Suppressor macrophage (primary cell): ENCODE measurements at places on chromosomes 4 and X.
A peak's percentile ranks its signal among the peaks of the same experiment; 100 is the strongest.

- peak; percentile 31 for DNase-seq
Observed at GRCh38 chr4:53928825-53929224, 135.6 kb downstream of the CHIC2 start.

- DNase-seq, result no peak
Observed at GRCh38 chr4:37602454-37603069, 83.6 kb downstream of the RELL1 start.

DNA sequence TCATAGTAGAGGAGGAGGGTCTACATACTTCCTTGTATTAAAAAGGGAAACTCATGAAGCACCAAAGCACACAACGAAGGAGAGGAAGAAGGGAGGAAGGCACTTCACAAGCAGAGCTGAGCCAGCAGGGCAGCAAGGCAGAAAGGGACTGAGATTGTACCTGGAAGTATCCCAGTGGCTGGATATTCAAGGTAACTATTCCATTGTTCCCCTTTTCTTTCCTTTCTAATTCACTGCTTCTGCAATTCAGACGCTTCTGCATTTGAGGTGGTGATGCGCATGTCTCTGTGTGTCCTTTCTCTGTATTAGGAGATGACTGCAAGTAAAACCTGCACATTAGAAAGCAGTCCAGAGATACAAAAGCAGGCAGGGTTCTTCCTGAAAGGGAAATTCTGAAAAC lies 54.9 kb downstream of the UBQLN2 start:
- peak; percentile 27 for DNase-seq

GRCh38 chr4:6727943-6728250 lies 11.9 kb downstream of the BLOC1S4 start:
- DNase-seq, result no peak

GRCh38 chr4:78864405-78865024 lies 74.7 kb downstream of the PAQR3 start:
- DNase-seq, result peak; percentile 83

DNA sequence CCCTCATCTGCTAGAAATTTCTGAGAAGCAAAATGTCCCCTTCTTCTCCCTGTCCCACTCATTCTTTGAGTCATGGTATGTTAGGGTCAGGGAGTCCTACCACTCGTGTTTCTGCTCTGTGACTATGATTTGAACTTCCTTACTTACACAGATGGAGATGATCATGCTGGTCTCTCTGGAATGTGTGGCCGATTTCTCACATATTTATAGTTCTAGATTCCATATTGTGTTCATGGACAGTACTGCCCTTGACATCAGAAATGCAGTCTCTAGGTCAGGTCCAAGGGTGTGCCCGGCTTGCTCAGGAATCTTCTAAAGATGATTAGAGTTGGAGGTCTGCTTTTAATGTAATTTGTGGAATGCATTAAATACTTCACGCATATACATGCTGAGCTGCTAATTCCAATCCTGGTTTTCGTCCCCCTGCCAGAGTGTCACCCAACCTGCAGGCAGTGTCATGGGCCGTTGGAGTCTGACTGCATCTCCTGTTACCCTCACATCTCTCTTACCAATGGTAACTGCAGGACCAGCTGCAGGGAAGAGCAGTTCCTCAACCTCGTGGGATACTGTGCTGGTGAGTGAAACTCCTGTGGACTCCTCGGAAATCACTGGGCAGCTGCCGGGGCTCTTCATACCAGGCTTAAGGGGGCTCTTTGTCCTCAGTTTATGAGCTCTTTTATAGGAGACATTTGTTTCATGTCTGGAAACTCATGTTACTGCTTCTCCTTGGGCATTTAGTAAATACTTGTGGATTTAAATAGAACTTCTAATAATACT lies 214.1 kb upstream of the ANXA3 start:
- no peak for DNase-seq

DNA sequence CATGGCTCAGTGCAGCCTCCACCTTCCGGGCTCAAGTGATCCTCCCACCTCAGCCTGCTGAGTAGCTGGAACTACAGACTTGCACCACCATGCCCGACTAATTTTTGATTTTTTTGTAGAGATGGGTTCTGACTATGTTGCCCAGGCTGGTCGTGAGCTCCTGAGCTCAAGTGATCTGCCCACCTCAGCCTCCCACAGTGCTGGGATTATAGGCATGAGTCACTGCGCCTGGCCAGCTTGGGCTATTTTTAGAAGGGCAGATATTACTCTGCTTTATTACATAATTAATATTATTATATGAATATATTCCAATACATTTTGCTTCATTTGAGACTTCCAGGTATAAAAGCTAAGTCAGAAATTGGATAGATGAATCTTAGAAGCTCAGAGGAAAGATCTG lies 143.7 kb upstream of the ANK2 start:
- DNase-seq, result no peak

DNA sequence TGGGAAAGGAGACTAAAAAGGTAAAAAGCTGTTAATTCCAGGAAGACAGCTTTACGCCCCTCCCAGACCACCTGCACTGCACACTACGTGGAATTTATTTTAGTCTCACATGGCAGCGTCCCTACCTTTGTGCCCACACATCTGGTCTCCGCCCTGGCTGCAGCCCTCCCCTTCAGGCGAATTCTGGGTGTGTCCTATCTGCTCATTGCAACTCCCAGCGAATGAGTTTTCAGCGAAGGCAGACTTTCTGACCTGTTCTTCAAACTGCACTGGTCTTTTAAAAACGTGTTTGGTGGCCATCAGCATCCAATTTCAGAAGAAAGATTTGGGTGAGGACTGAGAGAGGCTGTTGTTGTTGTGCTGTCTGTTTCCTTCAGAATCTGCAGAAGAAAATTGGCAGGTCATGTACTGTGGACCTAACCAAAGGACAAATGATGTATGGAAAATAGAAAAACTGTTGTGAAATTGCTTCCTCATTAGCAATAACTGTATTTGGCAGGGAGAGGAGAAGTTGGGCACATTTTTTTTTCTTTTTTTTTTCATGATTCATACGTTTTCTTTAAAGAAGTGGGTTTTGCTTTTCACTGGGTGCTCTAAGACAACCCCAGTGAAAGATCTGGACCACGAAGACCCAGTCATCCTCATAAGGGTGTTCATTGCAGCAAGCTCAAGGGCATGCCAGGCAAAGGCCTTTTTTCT lies 4.2 kb downstream of the TLR8 start:
- no peak for DNase-seq

- DNase-seq, result no peak
Observed at GRCh38 chr4:67465032-67465762, 80.1 kb downstream of the CENPC start.

DNA sequence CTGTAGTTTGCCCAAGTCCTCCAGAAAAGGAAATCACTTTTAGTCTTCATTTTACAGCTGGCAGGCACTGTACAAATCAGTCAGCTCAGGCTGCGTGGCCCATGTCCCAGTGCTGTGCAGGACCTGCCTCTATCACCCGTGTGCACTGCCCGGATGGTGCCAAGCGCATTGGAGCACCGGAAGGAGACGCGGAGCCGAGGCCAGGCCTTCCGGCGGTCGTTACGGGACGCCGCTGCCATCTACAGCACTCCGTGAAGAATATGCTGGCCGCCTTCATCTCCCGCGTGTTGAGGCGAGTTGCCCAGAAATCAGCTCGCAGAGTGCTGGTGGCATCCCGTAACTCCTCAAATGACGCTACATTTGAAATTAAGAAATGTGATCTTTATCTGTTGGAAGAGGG lies at the start of gene PDHA2:
PDHA2 (plus strand) TSS at position 203 of the 400 bp plus-strand sequence; CDS start at position 261, 58 bp downstream.
- no peak for DNase-seq

DNA sequence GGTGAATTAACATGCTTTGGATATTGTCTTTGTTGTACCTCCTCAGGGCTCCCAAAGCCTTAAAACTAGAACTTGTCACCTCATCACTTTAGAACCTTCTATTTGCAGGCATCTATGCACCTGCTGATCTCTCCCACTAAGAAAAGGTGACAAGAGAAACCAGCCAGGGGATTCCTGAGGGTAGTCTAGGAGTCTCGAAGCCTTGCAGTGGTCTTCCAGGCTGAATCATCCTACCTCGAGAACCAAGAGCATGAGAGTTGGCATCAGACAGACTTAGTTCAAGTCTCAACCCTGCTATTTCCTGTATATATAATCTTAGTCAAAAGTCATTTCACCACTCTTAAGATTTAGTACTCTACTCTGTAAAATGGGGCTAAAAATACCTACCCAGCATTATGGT lies 29.6 kb downstream of the RTL5 start:
- DNase-seq, result no peak

DNA sequence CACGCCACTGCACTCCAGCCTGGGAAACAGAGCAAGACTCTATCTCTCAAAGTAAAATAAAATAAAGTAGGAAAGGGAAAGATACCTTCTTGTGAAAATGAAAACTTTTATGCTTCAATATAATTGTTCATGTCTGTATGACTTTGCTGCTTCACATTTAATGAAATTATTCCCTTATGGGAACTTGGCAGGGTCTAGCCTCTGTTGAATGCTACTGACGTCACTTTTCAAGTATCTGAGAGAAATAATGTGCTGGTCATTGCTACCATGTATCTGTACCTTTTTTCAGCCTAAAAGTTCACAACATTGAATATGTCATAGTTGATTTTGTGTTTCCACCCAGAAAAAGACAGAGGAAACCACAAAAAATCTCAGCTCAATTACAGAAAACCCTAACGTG lies 65.2 kb downstream of the PRDM5 start:
- DNase-seq, result no peak

- DNase-seq, result no peak
Observed at GRCh38 chr4:20603671-20604313, 96.5 kb upstream of the PACRGL start.

DNA sequence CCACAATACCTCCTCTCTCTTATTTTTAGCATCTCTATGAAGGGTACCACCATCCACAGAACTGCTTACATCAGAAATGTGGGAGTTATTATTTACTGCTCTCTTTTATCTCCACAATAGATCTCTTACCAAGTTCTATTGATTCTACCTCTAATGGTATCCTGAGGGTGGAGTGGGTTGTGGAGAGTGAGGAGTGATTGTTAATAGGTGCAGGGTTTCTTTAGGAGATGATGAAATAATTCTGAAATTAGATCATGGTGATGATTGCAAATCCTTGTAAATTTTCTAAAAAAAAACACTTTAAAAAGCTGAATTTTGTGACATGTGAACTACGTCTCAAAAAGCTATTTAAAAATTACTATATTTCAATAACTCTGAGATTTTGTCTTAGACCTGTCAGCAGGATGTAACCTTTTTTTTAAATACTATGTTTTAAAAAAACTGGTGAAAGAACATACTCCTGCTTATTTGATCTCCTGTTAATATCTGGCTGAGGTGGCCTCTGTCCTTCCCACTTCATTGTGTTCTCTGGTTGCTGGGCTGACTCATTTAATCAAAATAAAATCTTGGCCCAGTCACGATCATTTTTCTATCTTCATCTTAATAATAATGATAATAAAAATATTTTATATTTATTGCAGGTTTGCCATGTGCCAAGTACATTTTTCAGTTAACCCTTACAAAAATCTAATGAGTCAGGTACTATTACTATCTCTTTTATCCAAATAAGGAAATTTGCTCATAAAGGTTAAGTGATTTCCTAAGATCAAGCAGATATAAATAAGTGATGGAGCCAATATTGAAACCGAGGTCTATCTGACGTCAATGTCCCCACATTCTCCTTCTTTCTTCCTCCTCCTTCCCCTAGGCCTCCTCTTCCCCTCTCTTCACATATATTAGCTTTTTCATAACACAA lies 73.5 kb downstream of the GLUD2 start:
- DNase-seq, result no peak

- DNase-seq, result no peak
Observed at GRCh38 chrX:13144927-13145655, 100.7 kb upstream of the FAM9C start.

DNA sequence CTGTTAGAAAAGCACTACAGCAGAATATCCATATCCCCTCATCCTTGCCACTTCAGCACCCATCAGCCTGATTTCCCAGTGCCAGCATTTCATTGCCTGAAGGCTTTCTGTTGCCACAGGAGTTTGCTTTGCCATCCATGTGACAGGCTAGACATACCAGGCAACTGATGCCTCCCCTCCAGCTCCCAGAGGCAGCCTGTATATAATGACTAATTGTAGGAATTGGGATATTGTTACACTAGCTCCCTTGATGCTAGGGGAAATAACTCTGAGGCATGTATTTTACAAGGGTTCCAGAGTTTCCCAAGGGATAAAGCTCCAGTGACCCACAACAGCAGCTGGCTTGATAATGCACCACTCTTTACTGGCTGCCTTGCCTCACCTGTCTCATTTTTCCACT lies 608.0 kb upstream of the FTHL17 start:
- DNase-seq, result no peak

- no peak for DNase-seq
Observed at GRCh38 chr4:2076908-2077536, 17.9 kb downstream of the NAT8L start.

- peak; percentile 22 for DNase-seq
Observed at GRCh38 chr4:6779667-6780565, 2.6 kb upstream of the KIAA0232 start.

DNA sequence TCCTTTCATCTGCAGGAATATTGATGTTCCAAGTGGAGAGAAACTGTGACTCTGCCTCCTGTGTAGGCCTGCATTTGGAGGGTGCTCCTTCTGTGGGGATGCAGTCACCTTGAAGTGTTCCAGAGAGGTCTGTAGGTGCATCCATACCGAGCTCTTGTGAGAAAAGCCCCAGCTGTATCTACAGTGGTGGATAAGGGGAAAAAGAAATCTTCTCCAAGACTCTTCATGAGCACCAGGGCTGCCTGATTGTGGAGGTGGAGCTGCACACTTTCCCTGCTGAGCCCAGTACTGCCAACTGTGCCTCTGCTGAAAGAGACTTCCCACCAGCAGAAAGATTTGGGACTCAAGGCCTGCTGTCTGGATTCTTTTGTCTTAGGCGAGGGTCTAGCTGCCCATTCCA lies 35.1 kb upstream of the ADH4 start:
- DNase-seq, result no peak
